ENCODE measurements at places on chromosomes 2 and 18.

DNA sequence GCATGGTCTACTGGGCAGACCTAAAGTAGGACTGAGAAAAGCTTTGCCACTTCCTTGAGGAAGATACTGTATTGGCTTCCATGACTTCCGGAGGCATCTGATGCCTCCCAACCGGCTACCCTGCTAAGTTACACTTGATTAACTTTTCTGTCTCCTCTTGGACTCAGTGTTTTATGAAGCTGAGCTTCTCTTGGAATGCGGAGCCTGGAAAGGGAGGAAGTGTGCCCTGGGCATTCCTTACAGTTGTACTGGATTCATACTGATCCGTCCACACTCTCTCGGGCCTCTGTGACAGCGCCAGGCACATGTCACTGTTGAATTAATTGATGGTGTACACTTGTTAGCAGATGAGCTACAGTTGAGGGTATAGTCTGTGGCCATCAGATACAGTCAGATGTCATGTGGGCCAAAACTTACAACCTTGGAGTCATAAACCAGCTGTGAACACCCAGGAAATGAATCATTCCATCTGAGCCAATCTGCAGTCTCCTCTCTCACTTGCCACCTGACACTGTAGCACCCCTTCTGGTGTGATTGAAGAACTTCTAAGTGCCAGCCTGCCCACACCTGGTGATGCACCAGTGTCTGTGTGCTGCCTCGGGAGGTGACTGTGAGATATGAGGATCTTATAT is 122.5 kb downstream of the FHOD3 start:
- DNase-seq = no peak

DNA sequence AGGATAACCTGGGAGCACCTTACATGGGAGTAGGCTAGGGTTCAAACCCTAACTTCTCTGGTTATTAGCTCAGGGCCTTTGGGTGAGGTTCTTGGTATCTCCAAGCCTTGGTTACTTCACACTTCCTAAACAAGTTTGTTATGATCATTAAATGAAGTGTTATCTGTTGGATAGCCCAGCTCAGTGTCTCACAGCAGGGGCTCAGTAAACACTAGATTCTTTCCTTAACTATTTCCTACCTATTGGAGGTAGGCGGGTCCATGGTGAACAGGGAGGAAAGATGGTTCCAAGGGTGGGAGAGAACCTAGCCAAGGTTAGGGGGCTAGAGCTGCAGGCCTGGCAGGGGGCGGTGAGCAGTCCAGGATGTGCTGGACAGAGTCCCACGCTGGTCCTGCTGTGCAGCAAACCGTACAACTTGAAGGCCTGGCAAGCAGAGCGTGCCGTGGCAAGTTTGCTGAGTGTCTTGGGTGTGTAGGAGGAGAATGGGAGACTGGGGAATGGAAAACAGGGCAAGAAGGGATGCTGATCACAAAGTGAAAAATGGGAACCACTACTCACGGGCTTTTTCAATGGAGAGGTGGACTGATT is 259.1 kb downstream of the PRKCE start:
- no peak for DNase-seq

DNA sequence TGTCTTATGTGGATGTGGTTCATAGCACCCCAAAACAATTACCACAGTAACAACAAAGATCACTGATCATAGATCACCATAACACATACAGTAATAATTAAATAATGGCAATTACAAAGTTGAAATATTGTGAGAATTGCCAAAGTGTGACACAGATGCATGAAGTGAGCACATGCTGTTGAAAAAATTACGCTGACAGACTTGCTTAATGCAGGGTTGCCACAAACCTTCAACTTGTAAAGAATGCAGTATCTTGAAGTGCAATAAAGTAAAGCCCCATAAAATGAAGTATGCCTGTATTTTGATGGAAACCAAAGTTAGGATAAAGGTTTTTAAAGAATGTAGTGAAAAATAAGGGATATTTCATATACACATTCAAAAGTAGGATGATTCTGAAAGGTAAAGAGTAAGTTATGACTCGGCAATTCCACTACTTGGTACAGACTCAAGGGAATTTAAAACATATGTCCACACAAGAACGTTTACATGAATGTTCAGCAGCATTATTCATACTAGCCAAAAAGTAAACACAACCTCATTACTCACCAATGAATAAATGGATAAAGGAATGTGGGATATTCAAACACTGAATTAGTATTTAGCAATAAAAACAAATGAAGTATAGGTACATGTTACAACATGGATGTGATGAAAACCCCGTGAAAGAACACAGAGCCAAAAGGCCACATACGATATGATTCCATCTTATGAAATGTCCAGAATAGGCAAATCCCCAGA is 61.6 kb downstream of the SCN9A start:
- DNase-seq = no peak

DNA sequence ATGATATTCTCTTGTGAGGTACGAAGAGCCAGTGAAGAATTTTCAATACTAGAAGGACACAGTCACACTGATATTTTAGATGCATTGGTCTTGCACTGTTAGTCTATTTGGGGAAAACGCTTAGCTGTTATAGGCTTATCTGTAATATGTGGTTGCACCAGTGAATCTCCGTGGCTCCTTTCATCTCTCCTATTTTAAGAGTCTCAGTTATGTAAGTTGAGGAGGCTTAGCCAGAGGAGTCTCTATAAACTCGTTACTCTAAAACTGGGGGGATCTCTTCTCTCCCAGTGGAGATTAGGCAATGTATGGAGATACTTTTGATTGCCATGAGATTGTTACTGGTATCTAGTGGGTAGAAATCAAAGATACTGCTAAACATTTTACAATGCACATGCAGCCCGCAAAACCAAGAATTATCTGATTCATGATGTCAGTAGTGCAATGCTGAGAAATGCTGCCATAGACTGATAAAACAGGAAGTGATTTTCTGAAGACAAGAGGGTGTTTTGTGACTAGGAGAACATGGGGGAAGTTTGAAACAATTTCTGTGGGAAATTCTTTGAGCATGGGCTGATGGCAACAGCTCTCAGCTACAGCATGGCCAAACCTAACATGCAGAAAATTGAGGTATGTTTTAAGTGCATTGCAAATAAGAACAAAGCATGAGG is 339.1 kb downstream of the SOX11 start:
- no peak for DNase-seq

DNA sequence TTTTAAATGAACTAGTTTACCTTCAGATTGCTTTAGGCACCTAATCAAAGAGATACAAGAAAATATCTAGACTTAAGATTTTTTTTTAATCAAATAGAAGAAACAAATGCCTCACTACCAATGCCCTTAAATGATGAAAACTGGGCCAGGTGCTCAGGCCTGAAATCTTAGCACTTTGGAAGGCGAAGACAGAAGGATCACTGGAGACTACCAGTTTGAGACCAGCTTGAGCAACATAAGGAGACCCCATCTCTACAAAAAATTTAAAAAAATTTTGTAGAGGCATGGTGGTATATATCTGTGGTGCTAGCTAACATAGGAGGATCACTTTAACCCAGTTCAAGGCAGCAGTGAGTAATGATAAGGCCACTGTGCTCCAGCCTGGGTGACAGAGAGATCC is 675.1 kb downstream of the NRXN1 start:
- DNase-seq = no peak

DNA sequence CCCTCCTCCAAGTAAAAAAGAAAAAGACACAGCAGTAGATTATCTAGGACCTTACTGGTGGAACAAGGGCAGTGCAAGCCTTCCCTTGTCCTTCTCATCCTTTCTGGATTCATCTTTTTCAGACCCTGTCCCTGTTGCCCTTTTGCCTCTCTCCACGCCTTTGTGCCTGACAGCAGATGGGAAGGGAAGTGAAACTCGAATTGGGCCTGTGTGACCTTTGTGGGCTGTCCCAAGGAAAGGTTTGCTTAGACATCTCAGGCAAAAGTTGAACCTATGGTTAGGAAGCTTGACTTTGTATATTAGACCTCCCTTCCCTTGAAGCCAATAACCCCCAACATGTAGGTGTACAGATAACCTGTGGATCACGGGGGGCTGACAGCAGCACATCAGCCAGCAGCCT is 185.3 kb downstream of the PRKCE start:
- DNase-seq = no peak

DNA sequence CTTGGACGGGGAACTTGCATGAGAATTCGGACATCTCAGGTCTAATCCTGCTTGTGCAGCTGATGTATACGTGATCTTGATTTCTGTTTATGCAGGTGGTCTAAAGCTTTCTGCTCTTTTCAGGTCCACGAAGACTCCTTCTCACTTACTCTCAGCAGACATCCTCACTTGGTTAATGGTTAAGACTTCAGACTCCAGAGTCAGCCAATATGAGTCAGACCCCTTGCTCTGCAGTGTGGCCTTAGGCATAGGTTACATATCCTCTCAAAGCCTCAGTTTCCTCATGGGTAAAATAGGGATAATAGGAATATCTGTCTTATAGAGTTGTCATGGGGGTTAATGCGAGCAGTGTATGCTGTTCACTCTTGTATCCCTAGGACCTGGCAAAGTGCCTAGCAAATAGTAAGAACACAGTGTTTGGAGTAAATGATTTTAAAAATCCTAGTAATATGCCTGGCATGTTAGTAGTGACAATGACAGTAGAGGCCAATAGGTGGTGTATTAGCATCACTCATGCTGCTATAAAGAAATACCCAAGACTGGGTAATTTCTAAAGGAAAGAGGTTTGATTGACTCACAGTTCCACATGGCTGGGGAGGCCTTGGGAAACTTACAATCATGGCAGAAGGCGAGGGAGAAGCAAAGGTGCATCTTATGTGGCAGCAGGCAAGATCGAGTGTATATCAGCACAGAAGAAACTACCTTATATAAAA is 42.3 kb downstream of the XRCC5 start:
- DNase-seq = no peak

DNA sequence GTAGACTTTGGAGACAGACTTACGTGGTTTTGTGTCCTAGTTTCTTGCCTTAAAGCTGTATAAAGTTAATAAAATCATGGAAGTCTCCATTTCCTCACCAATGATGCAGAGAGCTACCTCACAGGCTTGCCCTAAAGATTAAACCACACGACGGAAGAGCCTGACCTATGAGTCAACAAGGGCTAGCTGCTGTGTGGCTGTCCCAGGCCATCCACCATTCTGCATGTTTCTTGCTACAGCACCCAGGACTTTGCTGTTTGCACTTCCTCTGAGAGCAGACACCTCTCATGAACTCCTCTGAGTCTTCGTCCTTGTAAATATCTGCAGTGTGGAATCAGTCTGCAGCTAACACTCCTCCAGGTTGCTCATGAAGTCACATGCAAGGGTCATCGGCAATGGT is 160.0 kb upstream of the TRIB2 start:
- no peak for DNase-seq

DNA sequence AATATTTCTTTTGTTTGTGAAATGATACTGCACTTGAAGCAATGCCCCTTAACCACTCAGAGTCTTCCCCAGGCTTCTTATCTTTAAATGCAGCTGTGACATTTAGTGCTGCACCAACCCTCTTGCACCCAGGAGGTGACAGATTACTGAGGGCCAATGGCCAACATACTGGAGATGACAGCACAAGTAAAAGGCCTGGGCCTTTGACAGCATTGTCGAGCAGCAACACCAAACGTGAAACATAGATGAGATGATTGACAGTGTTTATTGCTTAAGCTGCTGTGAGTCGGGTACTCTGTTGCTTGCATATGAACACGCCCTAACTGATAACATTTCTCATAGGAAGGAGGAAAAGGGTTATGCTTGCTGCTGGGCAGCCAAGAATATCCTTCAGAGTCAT is 80.3 kb downstream of the THNSL2 start:
- no peak for DNase-seq

GRCh38 chr2:136116151-136116812 is 1.7 kb downstream of the CXCR4 start:
- DNase-seq = peak; percentile 71

GRCh38 chr18:63253428-63254372 is 65.9 kb downstream of the BCL2 start:
- peak; percentile 42 for DNase-seq

- DNase-seq = no peak
These were observed 48.2 kb downstream of the PAX8 start for GRCh38 chr2:113230531-113230930.

DNA sequence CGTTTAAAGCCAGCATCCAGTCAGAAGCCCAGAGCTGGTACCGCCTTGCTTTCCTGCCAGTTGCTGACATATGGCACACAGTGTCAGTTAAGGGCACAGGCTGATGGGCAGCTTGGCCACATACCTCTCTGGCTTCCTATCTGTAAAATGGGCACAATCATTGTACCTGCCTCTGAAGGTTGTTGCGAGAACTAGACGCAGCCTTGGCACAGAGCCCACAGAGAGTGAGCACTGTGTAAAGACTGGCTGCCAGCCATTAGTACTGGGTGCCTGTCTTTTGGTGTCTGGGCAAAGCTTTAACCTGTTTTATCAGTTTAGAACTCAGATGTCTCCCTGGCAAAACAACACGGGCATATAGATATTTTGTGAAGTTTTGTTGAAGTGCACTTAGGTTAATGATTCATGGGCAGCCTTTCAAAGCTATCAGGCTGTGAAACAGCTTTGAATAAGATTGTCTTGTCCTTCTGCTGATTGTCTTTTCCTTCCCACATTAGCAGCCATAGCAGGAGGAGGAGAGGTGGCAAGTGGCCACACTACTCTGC is 269.5 kb downstream of the NEDD4L start:
- no peak for DNase-seq

GRCh38 chr2:37365669-37366068 is 21.2 kb downstream of the QPCT start:
- no peak for DNase-seq

- DNase-seq = no peak
These were observed 348.7 kb upstream of the GALNT5 start for GRCh38 chr2:156908825-156909224.

- DNase-seq = no peak
These were observed 59.4 kb downstream of the DGKD start for GRCh38 chr2:233413559-233414272.

GRCh38 chr2:39429746-39430145 is 7.3 kb downstream of the MAP4K3 start:
- DNase-seq = no peak

DNA sequence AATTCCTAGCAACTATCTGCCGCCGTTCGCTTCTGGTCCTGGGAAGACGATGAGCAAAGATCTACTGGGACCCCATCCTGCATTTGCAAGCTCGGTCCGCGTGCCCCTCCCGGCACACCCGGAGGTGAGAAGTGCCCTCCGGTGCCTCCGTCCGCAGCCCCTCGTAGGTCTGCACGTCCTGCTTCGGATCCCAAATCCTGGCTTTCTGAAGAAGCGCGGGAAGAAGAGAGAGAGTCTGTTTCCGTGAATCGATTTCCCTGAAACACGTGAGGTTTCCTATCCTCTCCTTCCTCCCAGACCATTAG is 5.0 kb upstream of the OSR1 start:
- no peak for DNase-seq

DNA sequence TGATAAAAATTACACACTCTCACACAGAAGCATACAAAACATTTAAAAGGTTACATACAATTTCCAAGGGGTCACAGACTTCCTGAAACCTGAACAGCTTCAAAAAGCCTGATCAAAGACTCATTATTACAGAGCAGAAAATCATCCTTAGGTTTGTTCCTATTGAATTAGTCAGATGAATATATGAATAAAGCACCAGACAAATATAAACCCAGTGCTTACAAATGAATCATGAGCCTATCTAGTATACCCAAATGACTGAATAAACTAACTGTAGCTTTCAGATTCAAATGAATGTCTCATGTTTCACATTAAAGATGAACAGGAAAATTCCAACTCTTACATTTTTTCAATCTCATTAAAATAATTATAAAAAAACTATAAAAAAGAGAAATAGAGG is 550.3 kb downstream of the SUCLG1 start:
- DNase-seq = no peak

Measured in eye (tissue), 1 donor.